HFFc6 (cell line): ENCODE measurements at places on chromosomes 2 and 18. TPM values are rescaled to one million over a fixed set of nuclear protein-coding genes. Genes with fewer than 3 reads are reported as not detected.

TMEM247 gene
- not detected in 3 replicates for total RNA-seq

NEUROD1 gene
- not detected in 3 replicates for total RNA-seq

CCDC85A gene
- total RNA-seq, result 24.0 to 37.8 TPM (median 26.0 TPM) in 3 replicates

TM4SF20 gene
- 0.09 to 0.37 TPM (median 0.31 TPM) in 3 replicates for total RNA-seq

CFC1 gene
- not detected in 3 replicates for total RNA-seq

FBXO41 gene
- total RNA-seq, result 0.86 and 1.2 TPM in 2 replicates

SERPINB11 gene
- total RNA-seq, result not detected in 3 replicates

CYP27A1 gene
- 0.15 to 0.27 TPM (median 0.18 TPM) in 3 replicates for total RNA-seq

STEAP3 gene
- 18.1 to 32.5 TPM (median 18.9 TPM) in 3 replicates for total RNA-seq

NEU2 gene
- not detected in 3 replicates for total RNA-seq

- peak; percentile 76 for DNase-seq
Observed at GRCh38 chr2:33321236-33321771, 155.1 kb upstream of the RASGRP3 start.

DNA sequence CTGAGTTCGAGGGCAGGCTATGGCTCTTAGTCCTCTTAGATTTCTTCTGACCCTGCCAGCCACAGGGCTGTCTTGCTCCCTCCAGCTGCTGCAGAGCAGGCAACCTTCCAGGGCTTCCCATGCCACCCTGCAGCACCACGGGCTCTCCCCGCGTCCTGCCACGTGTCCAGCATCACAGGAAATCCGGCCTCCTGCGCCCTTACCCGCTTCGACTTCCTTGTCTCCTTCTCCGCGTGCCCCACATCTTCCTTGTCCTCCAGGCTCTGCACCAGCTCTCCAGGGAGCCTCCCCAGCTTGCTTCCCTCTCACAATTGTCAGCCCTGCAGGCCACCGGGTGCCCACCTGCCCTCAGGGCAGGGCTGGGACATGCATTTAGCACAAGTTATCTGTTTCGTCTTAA is 253.5 kb downstream of the DCDC2C start:
- no peak for DNase-seq

DNA sequence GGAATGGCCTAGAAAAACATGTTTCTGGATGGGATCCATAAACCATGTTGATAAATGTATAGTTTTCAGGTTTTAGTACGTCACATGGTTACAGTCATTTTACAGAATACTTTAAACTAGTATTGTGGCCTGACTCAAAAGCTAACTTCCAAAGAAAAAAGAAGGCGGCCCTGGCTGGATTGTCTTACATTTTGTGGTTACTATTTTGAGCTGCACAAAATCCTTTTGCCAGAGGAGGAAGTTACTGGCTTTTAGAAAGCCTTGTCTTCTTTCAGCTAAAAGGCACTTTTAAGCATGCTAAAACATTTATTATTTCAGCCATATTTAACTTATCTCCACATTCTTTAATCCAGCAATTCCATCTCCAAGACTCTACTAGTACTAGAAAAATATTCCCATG is 227.9 kb downstream of the CDH2 start:
- DNase-seq, result no peak

DNA sequence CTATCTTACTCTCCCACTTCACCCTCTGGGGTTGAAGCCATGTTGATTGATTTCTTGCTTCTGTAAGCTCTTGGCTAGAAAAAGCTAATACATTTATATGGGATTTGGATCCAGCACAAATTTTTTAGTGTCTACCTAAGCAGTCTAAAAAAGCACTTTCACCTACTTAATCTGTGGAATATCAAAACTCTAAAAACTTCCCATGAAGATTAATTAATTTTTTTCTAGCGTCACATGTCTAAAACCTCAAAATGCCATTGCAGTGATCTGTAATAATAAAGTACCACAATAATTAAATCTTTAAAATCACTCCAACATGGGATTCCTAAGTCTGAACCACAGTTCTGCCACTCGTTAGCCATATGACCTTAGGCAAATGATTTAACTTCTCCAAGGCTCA is 180.1 kb downstream of the EN1 start:
- DNase-seq, result peak; percentile 54

DNA sequence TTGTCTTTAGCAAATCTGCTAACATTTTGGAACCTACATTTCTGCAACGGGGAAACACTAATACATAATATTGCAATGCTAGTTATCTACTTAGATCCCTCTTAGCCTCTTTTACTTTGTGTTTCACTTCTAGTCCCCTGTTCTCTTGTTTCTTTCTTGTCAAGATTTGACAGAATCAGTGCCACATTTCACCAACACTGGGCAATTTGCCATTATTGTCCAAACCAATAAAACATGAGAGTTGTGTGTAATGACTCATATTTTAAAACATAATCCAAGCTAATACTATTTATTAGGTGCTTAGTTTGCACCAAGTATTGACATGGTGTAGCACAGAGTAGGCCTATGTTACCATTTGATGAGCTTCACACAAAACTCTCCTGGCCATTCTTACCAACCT is 33.7 kb upstream of the ACVR1C start:
- DNase-seq, result no peak

GRCh38 chr2:11155381-11156035 is at the start of gene SLC66A3:
Gene SLC66A3 (plus strand): TSS chr2:11155467. CDS start chr2:11155547, 80 bp downstream.
- DNase-seq, result peak; percentile 75

DNA sequence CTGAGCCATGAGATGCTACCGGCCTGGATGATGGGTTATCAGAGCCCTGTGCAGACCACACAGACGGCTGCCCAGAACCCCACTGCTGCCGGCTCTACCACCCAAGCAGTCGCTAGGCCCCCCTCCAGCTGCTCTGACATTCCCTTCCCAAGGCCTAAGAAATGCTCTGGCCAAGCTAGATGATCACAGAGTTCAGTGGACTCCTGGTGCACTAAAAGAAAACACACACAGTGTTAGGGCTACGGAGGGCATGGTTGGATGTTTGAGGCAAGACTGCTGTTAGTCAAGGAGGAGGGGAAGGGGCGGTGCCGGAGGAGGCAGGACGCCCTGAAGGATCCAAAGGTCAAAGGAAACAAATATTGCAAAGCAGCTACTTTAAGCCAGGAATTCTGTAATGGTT is 174.5 kb downstream of the MYCN start:
- DNase-seq, result no peak

GRCh38 chr2:201419057-201419635 is 32.1 kb downstream of the TRAK2 start:
- peak; percentile 69 for DNase-seq

DNA sequence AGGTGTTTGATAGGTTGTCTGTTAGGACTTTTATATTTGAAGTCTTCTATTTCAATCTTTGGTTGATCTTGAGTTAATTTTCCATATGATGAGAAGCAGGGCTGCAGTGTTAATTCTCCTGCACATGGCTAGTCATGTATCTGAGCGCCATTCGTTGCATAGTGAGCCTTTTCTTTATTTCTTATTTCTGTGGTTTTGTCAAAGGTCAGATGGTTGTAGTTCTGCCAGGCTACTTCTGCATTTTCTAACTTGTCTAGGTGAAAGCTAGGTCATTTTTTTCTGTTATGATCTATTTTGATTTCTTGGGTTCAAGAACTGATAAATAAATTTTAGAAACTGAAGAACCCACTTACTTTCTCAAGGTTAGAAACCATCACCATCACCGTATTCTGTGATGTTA is 56.7 kb downstream of the CCDC74A start:
- no peak for DNase-seq

GRCh38 chr2:225008935-225009334 is 33.3 kb downstream of the DOCK10 start:
- DNase-seq, result no peak

GRCh38 chr18:8288472-8289195 is 320.6 kb upstream of the RAB12 start:
- no peak for DNase-seq

GRCh38 chr2:11203480-11203879 is 48.2 kb downstream of the SLC66A3 start:
- DNase-seq, result peak; percentile 85

GRCh38 chr18:58788971-58789875 is 75.5 kb upstream of the ZNF532 start:
- DNase-seq, result peak; percentile 67

GRCh38 chr2:28117104-28117596 is 226.6 kb downstream of the BABAM2 start:
- no peak for DNase-seq

GRCh38 chr18:13461936-13462335 is 243.4 kb downstream of the LDLRAD4 start:
- no peak for DNase-seq

- DNase-seq, result no peak
Observed at GRCh38 chr18:67520351-67520921, 3.9 kb upstream of the DSEL start.

DNA sequence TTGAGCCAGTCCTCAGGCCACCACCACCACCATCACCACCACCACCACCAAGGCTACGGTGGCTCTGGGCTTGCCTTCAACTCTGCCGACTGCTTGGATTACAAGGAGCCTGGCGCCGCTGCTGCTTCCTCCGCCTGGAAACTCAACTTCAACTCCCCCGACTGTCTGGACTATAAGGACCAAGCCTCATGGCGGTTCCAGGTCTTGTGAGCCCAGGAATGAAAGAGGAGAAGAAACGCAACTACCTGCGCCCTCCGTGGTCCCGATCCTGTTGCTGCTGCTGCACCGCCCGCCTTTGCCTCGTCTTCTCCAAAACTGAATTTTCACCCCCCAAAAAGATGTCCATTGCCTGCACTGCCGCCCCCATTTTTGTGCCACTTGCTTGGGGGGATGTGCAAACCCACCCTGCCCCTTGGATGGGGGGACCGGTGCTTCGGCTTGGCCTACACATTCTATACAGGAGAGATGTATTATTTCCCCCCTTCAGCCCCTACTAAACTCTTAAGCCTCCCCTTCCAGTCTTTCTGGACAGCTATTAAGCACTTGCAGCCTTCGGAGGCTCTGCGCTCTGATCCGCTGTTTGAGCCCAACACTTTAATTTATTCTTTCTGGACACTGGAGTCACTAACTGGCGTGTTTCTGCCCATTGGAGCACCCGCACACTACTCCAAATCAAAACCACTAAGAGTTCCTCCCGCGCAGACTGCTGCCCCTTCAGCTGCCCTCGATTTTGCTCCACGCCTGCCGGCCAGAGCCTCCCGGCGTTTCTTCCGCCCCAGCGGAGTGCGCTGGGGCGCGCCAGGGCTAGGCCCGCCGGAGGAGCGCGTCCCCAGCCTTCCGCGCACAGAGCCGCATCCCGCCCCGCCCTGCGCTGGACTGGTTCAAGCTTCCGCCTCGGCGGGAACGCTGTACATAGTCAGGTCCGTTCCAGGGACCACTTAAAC is 5.7 kb downstream of the OTX1 start:
- DNase-seq, result no peak

- peak; percentile 28 for DNase-seq
Observed at GRCh38 chr2:226137201-226137811, 662.3 kb downstream of the IRS1 start.

DNA sequence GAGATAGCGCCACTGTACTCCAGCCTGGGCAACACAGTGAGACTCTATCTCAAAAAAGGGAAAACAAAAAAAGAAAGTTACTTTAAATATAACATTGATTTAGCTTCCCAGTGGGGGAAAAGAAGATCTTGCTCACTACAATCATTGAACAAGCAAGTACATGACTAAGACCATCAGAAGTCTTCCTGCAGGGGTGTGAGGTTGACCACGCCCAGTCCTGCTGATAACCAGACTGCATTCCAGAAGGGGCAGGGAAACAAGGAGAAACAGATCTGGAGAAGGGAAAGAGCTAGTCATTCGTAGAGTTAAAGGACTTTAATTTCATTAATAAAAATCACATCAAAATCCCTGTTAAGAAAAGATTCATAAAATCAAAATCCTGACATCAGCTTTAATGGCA is 77.5 kb downstream of the EPHA4 start:
- DNase-seq, result no peak

GRCh38 chr2:54247115-54247514 is 8.9 kb downstream of the TSPYL6 start:
- no peak for DNase-seq

DNA sequence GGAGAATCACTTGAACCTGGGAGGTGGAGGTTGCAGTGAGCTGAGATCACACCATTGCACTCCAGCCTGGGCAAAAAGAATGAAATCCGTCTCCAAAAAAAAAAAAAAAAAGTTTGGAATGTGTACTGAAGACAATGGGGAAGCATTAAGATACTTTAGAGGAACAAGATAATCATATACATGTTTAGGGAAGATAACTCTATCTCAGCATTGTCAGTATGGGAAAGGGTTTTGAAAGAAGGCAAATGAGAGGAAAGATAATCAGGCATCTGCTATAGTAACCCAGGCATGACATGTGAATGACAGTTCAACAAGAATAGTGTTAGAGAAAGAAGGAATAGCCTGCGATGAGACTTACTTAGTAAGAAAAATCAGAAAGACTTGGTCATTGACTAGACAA is 112.0 kb downstream of the ATAD2B start:
- no peak for DNase-seq

- peak; percentile 43 for DNase-seq
Observed at GRCh38 chr2:228318218-228318617, 136.7 kb upstream of the SPHKAP start.

GRCh38 chr2:164065038-164065437 is 329.2 kb upstream of the FIGN start:
- no peak for DNase-seq

DNA sequence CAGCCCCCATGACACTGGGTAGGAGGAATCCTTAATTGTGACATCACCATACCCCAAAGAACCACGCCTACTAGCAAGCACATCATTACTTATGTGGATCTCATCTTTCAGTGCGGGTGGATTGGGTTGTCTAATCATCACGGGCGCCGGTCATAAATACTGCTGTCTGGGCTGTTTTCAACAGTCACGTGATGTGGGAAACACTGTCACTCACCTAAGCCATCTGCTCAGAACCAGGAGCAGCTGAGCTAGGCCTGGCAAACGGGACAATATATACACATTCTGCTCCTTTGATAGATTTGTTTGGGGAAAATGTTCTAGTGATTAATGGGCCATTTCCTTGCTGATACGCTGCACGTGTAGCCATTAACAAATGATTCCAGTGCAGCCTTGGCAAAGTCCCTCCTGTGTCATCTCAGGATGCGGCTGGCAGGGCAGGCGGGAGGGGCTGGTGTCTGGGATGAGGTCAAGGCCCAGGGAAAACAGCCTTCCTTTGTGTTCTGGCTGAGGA is 145.9 kb upstream of the COPS8 start:
- no peak for DNase-seq

GRCh38 chr2:58640042-58640441 is 398.9 kb upstream of the FANCL start:
- no peak for DNase-seq

GRCh38 chr2:46188041-46188716 is 109.0 kb upstream of the EPAS1 start:
- no peak for DNase-seq

DNA sequence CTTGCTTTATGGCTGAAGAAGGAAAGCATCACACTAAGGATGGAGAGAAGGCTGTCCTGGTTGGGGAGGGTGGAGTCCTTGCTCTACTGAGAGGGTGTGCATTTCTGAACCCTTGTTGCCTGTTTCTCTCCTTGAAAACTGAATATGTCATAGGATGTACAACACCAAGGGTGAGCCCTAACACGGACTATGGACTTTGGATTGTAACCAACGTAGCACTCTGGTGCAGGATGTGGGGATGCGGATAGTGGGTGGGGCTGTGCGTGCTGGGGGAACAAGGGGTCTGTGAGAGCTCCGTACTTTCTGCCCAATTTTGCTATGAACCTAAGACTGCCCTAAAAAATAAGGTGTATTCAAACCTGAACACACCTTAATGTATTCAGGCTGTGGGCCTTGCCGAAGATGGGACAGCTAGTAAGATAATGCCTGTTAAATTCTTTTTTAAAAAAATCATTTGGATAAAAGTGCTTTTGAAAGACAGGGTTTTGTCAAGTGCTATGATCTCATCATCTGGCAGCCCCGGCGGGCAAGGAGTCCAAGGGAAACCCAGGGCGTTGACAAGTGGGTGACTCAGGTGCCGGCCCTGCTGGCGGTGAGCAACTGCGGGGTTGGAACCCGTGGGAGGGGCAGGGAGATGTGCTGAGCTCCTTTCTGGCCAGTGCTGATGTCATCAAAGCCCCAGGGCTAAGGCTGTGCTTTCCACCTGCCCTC is 54.0 kb downstream of the GATA6 start:
- peak; percentile 82 for DNase-seq
